ENCODE measurements at places on chromosomes 12 and 14.

- no peak for DNase-seq
These were observed 169.9 kb downstream of the CRADD start for GRCh38 chr12:93846936-93847516.

DNA sequence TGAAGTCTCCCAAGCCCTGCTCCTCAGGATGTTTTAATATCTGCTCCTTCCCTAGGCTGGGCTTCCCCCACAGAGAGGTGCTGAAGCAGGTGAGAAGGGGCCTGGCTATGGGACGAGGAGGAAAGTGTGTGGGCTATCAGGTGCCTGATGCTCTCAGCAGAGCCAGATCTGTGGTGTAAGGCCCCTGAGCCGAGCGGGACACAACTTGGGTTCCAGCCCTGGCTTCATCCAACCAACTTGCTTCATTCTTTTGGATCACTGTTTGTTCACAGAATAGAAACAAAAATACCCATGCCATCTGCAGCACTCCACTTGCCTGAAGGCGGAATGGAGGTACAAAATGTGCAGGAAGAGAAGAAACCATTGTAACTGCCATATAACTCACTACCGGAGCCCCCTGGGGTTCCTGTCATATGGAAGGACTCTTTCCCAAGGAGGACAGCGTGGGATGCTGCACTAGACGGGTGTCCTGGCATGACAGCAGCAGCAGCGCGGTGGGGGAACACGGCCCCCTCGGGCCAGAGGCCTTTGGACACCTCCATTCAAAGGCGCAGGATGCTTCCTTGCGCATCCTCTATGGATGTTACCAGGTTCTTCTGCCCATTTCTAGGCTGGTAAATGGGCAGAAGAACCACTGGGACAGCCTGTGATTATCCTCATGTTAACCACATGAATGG, 95.8 kb downstream of the CRACR2A start:
- no peak for DNase-seq

DNA sequence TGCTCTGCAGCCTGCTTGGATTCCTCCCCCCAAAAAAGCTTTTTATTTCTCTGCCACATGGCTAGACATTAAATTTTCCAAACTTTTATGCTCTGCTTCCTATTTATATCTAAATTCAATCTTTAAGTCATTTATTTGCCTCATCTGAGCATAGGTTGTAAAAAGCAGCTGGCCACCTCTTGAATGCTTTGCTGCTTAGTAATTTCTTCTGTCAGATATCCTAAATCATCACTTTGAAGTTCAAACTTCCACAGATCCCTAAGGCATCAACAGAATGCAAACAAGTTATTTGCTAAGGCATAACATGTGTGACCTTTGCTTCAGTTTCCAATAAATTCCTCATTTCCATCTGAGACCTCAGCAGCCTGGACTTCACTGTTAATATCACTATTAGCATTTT, 209.6 kb downstream of the FSCB start:
- no peak for DNase-seq

DNA sequence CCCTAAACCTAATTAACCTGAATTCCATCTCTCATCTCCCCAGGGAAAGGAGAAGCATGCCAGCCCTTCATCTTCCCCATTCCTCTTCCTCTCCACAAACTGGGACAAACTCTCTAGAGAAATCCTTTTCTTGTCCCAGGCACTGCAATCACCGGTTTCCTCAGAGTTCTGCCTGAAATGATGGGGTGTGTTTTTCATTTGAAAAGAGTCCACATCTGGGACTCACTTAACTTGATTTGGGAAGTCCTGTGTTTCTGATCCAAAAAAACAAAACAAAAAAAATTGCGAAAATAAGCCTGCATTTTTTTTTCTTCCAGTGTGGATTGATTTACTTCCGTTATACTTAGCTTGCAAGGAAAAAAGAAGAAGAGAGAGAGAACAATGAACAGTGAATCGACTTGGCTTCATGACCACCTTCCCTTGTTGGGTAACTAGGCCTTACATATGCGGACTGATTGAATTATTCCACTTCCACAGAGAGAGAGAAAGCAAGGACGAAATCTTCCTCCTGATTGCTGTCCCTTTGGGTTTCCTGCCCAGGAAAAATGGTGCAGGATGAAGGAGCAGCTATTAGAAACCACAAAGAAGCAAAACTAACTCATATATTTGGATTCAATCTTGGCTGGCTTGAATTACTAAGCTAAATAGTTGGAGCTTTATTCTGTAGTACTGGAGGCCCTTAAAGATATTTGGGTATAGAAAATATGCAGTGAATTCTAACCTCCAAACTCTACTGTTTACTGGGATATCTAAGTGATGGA, 506.2 kb upstream of the TBX3 start:
- no peak for DNase-seq

DNA sequence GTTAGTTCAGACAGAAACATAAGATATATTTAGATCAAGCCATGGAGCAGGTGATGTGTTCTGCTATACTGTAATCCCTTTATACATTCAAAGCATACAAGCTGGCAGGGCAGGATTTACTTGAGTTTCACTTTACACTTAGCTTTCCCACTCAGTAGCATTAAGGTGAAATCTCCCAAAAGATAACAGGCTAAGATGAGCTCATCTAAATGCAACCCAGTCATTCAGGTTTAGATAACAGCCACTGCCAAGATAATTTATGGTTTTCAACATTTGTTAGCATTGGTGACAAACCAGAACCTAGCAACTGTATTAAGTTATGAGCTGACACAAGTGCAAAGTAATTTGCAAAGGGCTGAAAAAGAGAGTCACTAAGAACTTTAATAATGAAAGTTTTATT, 925.1 kb upstream of the ATXN7L3B start:
- no peak for DNase-seq

GRCh38 chr12:120227233-120228040, 26.5 kb upstream of the RPLP0 start:
- no peak for DNase-seq

DNA sequence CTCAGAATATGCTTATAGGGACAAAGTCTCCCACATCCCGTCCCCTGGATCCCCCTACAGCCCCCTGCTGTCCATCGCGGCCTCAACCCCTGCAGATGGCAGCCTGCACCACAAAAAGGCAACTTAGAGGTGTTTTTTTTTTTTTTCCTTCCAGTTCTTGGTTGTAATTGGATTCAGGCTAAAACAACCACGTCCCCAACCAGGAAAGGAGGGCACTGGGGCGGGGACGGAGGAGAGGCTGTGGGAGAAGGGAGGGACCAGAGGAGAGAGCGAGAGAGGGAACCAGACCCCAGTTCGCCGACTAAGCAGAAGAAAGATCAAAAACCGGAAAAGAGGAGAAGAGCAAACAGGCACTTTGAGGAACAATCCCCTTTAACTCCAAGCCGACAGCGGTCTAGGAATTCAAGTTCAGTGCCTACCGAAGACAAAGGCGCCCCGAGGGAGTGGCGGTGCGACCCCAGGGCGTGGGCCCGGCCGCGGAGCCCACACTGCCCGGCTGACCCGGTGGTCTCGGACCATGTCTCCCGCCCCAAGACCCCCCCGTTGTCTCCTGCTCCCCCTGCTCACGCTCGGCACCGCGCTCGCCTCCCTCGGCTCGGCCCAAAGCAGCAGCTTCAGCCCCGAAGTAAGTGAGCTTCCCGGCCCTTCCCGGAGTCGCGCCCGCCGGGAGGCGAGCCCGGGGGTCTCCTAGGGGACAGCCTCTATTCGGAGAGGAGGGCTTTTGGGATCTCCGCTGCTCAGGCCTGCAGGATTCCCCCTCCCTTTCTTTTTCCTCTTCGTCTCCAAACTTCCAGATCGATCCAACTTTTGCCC, at the start of gene MMP14:
Gene MMP14, plus strand, starts transcription at position 285 of the 813 bp plus-strand sequence. Its CDS starts 233 bp downstream, at position 518.
- DNase-seq = peak; percentile 88

DNA sequence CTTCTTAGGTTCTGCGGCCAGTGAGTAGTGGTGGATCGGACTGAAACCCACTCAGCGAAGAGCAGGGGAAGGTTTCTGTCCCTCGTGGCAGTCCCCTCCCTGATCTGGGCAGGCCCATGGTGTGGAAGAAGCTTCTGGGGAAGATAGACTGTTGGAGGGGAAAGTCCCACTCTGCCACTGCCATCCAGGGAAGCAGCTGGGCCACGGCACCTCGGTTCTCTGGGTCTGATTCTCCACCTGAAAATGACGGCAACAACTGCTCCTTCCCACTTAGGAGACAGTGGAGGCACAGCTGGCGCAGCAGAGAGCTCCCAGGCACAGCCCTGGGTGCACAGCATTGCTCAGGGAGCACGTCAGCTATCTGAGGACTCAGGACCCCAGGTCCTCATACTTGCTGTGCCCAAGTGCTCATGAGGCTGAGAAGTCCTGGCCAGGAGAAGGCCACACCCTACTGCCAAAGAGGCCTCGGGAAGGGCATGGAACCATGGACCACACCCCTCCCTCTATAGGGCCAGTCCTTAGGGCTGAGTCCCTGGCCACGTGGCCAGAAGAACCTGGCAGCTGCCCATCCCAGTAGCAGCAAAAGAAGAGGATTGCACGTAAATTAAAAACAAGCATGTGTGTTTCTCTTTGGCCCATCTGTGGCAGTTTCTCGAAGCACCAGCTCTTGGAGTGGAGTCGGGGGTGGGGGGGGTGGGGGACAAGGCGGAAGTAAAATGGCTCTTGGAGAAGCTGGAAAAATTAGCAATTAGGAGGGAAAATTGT, 85.3 kb upstream of the BCL11B start:
- DNase-seq = no peak

GRCh38 chr14:88856786-88857366, 32.4 kb downstream of the TTC8 start:
- no peak for DNase-seq

GRCh38 chr12:84091651-84092050, 820.9 kb downstream of the SLC6A15 start:
- DNase-seq = no peak

DNA sequence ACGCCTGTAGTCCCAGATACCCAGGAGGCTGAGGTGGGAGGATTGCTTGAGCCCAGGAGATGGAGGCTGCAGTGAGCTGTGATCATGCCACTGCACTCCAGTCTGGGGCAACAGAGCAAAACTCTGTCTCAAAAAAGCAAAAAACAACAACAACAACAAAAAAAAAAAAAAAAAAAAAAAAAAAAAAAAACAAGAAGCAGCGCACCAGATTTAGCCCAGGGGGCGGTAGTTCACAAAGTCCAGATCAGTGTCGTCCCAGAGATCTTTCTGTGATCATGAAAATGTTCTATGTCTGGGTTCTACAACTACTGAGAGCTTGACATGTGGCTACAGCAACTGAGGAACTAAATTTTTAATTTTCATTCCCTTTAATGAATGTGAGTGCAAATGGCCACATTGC, 27.4 kb downstream of the OAS2 start:
- DNase-seq = no peak

- DNase-seq = no peak
These were observed 19.1 kb downstream of the PCNX1 start for GRCh38 chr14:70926235-70926830.

GRCh38 chr12:122245553-122245952, 19.7 kb upstream of the DIABLO start:
- DNase-seq = no peak

- no peak for DNase-seq
These were observed 273.1 kb downstream of the ZFP36L1 start for GRCh38 chr14:68519671-68520187.

DNA sequence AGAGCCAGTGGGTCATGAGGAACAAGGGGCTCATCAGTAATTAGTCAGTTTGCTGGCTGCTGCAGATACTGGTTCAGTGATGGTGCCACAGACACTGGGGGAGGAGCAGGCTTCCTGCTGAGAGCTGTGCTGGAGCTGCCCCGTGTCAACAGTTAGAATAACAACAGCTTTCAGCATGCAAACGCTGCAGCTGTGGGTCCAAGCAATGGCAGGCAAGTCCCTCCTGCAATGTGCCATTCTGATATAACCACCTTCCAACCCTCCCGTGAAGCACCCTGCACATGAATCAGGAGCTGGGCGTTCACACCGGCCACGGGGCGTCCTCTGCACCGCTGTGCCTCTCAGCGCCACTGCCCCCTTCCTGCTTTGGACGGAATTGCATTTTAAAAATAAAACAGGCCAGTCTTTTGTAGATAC, 258.4 kb upstream of the SFSWAP start:
- DNase-seq = no peak

DNA sequence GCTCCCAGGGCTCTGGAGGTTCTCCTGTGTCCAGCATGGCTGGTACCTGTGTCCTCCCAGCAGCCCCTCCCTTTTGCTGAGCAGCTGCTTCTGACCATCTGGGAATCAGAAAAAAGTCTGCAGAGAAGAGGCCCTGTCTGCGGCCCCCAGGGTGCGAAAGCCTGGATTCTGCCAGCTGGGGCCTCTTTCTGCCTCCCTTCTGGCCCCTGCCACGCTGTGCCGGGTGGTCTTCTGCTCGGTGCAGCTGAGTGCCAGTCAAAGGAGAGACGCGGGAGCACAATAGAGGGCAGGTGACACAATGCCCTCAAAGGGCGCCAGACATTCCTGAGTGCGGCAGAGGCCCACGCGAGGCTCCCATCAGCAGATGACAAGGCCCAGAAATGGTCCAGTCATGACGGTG, 12.6 kb downstream of the BTBD6 start:
- DNase-seq = no peak

GRCh38 chr12:103561174-103561573, 25.9 kb upstream of the STAB2 start:
- DNase-seq = peak; percentile 58

Data from fibroblast of lung (primary cell).